ENCODE measurements at places on chromosomes 16 and 17.

DNA sequence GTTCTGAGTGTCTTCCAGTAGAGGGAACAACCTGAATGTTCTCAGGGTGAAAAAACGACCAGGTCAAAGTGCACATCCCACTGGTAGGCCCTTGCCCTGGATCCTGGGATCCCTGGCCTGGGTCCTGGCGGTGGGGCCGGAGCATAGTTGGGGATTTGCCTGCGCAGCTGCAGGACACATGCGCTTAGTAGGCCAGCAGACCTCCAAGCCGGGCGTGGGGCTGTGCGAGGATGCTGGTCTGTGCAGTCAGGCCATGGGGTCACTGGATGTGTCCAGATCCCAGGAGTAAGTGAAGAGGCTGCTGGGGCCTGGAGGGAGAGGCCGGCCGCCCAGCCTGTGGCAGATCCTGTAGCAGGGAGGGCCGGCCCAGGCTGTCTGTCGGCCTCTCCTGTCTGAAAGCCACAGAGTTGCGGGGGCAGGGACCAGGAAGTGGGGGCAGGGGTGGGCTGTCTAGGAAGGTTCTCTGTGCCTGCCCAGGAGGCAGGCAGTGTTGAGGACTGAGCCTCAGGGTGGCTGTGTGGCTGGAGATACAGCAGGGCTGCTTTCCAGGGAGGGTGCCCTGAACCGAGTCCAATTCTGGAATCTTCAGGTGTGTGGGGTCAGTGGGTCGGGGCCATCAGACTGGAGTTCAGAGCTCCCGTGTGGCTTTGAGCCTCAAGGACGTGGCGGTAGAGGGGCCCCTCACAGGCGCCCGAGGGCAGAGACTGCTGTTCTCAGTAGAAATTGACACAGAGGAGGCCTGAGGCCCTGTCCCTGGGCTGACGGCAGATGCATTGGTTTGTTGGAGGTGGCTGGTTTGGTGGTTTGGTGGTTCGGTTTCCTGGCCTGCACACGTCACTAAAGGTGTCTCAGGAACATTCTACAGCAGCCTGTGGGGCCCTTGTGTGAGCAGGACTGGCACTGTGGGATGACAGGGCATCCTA, 17.2 kb upstream of the NUDT16L1 start:
- peak; percentile 39 for DNase-seq

DNA sequence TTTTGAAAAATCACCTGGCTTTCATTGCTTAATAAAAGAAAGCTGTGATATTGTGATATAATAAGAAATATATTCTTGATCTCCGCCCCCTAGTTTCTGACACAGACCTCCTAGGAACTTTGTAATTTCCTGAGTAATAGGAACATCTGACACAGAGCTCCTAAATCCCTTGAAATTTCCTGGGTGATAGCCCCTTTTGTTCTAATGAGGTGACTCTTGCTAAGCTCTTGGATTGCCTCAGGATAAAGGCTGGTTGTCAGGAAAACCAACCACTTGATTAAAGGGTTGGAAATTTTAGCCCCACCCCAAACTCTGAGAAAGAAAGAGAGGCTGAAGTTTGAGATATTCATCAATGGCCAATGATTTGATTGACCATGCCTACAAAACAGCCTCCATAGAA, 326.4 kb upstream of the KIF2B start:
- no peak for DNase-seq

GRCh38 chr17:61967729-61968128, 39.9 kb upstream of the INTS2 start:
- DNase-seq: no peak

- no peak for DNase-seq
These were observed 605.4 kb upstream of the KIF2B start for GRCh38 chr17:53217311-53217710.

- no peak for DNase-seq
These were observed 1.3 kb upstream of the PCGF2 start for GRCh38 chr17:38749223-38750043.

DNA sequence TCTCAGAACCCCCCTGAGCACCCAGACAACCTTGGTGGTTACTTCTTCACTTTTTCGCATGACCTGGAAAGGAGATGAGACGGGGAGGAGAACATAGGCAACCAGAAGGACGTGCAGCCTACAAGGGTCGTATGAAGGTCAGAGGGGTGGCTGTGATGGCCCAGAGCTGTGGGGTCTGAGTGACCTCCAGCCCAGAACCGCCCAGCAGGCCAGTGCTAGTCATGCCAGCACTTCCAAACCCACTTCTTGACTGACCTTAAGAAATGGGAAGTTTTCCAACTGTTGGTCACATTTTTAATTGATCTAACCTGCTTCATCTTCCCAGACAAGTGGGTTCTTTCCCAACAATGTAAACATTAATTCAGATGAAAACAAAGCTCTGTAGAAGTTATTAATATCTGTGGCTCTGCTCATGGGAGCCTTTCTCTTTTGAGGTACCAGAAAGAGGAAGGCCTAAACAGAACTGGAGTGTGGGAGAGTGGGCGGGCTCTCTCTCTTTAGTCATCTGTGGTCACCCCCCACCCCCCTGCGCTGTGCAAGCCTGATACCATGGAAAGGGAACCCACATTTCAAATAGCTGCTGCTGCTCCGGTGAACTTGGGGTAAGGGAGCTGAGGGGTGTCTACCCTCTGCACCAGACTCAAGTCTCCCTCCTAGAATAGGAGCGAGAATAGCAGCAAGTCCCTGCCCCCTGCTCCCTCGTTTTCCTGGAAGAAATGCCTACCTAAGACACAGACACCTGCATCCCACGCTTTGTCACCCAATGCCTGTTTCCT, 101.6 kb downstream of the RAB11FIP4 start:
- DNase-seq: no peak

DNA sequence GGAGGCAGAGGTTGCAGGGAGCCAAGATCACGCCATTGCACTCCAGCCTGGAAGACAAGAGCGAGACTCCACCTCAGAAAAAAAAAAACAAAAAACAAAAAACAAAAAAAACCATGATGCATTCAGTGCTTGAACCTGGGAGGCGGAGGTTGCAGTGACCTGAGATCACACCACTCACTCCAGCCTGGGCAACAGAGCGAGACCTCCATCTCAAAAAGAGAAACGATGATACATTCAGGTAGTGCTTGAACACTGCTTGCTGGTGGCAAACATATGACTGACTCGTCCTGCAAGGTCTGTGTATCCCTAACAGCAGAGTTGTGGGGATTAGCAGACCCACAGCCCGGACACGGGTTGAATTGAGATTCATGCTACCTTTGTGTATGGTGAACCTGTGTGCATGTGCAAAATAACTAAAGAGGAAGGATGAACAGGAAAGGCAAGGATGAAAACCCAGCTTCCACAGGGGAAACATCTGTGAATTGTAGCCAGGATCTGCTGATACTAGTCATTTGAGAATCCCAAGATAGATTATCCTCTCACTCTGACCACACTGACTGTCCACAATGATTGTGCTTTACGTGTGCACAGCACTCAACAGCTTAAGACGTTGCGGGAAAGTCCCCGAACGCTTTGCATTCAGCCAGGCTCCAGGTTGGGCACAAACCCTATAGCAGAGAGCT, 52.4 kb upstream of the MRPS23 start:
- no peak for DNase-seq

DNA sequence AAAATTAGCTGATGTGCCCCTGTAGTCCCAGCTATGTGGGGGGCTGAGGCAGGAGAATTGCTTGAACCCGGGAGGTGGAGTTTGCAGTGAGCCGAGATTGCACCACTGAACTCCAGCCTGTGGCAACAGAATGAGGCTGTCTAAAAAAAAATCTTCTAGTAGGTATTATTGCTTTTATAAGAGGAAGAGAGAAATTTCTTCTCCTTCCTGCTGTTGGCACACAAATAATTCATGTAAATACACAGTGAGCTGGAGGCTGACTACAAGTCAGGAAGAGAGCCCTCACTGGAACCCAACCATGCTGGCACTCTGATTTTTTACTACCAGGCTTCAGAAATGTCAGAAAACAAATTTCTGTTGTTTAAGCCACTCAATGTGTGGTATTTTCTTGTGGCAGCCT, 6.7 kb downstream of the PRDM7 start:
- DNase-seq: no peak

DNA sequence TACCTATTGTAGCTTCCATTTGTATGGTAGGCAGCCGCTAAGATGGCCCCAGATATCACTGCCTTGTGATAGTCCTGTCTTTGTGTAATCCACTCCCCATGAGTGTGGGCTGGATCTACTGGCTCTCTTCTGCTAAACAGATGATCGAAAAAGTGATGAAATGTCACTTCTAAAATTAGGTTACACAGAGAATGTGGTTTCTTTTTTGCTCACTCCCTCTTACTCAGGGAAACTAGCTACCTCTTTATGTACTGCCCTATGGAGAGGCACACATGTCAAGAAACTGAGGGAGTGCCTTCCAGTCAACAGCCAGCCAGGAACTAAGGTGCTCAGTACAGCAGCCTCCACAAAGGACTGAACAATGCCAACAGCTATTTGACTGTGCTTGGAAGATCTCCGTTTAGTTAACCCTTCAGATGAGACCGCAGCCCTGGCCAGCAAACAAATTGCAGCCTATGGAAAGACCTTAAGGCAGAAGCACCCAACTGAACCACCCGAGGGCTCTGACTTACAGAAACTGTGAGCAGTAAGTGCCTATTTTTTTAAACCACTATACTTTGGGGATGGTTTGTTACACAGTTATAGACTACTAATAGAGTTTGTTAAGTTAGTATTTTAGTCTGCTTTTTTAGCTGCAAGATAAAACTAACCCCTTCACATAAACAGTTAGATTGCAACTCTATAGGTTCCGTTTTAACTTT, 113.2 kb upstream of the MAF start:
- DNase-seq: no peak

GRCh38 chr17:75808549-75808904, 23.9 kb downstream of the UNK start:
- no peak for DNase-seq

DNA sequence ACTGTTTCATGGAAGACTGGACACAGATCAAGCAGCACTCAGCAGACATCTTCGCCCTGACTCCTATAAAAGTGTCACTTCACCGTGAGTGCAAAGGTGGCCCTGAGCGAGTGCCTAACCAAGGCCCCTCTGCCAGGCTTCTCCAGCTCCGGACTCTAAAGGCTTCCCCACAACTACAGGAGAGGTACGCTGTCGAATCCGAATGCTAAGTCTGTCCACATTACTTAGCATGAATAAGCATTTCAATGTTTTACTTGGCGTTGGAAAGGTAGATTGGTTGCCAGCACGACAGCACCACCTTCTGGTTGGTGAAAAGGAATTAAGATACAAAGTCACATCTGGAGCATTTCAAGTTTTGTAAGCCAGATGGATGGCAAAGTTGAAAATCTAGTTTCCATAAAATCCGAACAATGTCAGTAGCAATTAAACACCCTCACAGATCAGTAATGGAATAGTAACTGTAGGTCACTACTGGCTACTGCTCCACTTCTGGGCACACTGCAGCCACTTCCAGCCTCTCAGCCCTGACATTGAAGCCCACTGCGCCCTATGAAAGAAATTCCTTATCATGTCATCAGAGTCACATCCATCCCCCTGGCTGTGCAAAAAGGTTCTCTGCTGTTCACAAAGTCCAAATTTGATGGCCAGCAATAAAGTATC, 100.9 kb downstream of the PARN start:
- DNase-seq: peak; percentile 17

DNA sequence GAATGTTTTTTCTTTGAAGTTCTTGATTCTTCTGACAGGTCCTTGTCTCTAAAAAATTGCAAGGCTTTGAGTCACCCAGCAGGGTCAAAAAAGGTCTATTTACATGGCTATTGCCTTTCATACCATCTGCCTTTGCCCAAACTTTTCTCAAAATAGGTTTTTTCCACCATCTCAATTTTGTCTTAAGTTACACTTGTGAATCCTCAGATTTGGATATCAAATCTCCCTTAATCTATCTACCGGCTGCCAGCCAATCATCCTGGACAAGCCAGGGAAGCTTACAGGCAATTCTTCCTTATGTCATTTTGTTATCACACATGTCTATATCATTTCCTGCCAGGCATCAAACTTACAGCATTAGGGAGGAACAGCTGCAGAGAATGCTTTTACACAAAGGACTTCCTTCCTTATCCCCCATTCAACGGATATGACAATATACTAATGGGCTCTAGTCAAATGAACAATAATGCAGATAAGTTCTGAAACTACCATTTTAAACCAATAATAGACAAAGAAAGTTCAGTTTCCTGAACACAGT, 104.1 kb upstream of the CORO6 start:
- DNase-seq: no peak

DNA sequence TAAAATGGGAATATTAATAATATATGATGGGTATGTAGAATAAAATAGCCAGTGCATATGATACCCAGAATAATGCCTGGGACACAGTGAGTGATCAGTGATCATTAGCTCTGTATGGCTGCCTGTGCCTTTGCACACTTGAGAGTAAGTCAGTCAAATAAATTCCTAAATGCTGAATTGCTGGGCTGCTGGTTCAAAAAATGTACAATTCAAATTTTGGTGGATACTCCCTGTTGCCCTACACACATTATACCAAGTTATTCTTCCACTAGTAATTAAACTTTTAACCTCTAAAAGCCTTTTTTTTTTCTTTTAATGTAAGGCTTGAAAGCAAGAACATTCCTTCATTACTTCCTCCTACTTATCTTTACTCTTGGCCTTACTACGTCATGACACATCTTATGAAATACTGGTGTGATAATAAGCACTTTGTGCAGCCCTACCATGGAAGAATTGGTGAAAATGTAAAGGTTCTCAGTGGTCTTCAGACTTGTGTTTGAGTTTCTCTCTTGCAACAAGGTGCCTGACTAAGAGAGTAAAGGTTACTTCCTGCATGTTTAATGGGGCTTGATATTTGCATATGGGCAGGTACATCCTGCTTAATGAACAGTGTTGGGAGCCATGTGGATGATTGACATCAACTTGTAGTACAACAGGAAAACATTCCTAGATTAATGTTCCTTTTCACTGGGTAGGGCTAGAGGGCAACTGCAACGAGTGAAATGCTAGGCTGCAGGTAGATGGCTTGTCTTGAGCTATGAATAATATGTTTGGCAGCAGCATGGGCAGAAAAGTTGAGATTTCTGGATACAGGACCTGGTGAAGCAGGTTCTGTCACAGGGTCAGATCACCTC, 84.3 kb downstream of the PRKCA start:
- no peak for DNase-seq

DNA sequence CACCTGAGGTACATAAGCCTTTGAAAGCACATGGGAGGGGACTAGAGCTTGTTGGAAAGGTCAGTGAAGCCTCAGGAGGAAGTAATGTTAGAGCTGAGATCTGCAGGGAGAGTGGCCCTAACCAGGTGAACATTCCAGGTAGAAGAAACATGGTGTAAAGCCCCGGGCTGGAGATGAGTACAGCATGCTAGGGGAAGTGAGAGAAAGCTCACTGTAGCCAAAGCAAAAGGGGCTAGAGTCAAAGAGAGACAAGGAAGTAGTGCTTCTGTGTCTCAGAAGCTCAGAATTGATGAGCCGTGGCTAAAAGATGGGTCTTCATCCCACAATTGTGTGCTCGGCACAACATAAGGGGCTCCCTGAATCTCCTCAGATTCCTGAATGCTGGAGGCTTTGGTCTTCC, 481.8 kb downstream of the XYLT1 start:
- no peak for DNase-seq

GRCh38 chr17:2940352-2940751, 123.1 kb downstream of the OR1D5 start:
- DNase-seq: no peak

All from stimulated activated CD8-positive, alpha-beta memory T cell treated with anti-CD3 and anti-CD28 coated beads, Interleukin-12 subunit alpha, Interleukin-12 subunit beta, amount 100 ng/mL, for 1 hour (primary cell).